GM10248 (cell line): ENCODE measurements at places on chromosomes 2 and 18.

DNA sequence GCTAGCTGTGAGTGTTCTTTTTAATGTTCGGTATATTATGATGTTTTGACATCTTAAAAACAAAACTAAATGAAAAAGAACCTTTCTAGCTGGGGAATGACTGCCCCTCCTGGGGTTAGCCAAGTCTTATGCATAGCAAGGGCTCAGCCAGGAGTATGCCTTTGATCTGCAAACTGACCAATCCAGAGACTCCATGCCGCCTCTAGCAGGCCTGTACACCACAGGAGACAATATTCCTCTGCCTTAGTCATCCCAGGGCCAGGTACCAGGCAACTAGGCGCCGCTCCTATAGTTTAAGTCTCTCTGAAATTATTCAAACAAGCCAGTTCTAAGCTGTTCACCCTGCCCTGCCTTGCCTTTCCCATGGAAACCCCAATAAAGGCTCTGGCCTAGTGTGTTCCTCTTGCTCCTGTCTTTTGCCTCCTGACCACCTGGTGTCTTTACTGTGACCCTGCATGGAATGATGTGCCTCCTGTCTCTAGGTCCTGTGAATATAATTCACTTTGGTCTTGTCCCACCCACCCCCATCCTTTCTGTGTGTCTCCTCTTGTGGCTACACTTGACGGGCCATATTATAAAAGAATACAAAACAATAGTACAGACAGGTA lies 52.0 kb upstream of the CHN1 start:
- no peak for DNase-seq

DNA sequence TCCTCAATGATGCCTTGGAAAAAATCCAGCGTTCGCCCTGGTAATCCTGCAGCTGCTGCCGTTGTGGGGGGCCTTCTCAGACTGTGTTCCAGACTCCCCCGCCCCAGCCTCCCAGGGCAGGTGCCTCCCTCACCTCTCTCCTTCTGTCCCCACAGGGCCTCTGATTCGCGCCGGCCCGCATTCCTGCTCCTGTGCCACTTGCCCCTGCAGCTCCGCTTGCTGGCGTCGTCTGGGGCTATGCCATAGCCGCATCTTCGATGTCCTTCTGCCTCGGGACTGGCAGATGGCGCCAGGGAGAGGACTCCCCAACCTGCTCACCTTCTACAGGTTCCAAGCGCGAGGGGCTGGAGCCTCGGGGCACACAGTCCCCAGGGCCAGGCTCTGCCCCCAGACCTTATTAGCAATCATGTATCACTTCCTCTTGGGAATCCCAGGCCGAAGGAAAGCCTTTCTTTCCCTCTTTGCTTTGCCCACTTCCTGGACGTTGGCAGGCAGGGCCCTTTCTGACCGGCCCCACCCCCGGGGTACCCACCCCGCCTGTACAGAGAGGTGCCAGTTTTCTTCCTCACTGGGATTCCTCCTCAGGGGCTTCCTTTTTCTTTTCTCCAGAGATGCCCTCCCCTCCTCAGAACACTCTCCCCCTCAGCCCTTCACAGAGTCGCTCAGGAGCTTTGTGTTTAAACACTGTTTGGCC lies 4.4 kb downstream of the SPATA3 start:
- no peak for DNase-seq

- no peak for DNase-seq
These were observed 3.8 kb downstream of the LIMS1 start for GRCh38 chr2:108538000-108538625.

DNA sequence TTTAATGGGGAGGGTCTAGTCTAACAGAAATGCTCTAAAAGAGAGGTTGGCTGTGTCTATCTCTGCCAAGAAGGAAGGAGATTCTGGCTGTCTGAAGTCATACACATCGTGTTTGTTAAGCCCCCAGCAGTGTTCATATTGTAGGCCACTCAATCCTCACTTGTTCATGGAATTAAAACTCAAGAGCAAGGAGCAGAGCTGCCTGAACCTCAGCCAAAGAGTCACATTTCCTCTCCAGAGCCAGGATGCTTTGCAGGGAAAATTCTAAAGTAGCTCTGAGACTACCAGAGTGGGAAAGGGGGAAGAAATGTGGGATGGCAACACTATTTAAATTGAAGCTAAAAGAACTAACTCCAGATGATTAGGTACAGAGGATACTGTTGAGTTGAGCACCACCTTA lies 190.7 kb upstream of the CXCR4 start:
- DNase-seq: no peak

DNA sequence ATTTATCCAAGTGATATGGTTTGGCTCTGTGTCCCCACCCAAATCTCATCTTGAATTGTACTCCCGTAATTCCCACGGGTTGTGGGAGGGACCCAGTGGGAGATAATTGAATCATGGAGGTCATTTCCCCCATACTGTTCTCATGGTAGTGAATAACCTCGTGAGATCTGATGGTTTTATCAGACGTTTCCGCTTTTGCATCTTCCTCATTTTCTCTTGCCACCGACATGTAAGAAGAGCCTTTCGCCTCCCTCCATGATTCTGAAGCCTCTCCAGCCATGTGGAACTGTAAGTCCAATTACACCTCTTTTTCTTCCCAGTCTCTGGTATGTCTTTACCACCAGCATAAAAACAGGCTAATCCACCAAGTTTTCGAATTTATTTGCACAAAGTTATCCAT lies 20.3 kb upstream of the CHST10 start:
- no peak for DNase-seq

DNA sequence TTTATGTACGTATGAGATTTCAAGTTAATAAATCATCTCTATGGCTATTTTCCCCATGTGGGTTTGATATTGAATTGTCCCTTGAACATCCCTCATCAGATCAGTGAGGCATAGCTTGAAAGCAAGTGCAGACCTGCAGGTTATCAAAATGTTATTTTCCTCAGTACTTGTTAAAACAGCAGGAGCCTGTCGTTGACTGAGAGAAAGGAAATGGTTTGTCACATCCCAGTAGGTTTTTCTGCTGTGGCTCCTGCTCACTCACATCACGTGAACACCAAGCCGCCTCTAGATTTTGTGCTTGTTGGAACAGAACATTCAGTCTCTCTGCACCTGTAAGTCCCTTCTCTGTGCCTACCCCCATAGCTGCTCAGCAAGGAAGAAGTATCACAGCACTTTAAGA lies 340.3 kb downstream of the CELF4 start:
- DNase-seq: no peak

- DNase-seq: no peak
These were observed 17.4 kb upstream of the STEAP3 start for GRCh38 chr2:119206201-119206600.

GRCh38 chr2:58598171-58598570 lies 357.0 kb upstream of the FANCL start:
- DNase-seq: no peak
